Mucosa of gallbladder (tissue), 1 donor: ENCODE measurements at places on chromosomes 6 and 20.
A peak's percentile ranks its signal among the peaks of the same experiment; 100 is the strongest.

DNA sequence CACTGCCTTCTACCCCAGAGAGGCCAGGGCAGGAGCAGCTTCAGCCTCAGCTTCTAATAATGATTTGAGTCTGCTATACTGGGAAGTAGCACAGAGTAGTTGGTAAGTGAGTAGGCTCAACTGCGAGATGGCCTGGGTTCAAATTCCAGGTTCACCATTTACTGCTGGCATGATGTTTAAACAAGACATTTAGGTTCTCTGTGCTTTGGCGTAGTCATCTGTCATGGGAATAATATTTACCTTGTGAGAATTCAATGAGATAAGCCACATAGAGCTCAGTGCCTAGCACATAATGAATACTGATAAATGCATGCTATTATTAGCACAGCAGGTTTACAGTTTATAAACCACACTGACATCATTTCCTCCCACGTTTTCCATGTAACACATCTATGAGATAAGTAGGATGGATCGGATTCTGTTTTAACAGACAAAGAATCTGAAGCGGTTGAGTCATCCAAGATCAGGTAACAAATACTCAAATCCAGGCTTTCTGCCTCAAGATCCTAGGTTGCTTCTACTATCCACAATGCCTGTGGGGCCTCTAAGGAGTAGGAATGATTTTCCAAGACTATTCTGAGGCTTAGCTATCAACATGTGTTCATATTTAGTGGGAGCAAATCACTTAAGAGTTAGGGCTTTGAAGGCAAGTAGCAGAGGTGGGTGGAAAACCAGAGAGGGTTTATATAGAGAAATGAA, 72.9 kb upstream of the DTNBP1 start:
- peak; percentile 44 for DNase-seq

GRCh38 chr6:25883536-25883935, 9.5 kb upstream of the SLC17A3 start:
- DNase-seq: no peak

DNA sequence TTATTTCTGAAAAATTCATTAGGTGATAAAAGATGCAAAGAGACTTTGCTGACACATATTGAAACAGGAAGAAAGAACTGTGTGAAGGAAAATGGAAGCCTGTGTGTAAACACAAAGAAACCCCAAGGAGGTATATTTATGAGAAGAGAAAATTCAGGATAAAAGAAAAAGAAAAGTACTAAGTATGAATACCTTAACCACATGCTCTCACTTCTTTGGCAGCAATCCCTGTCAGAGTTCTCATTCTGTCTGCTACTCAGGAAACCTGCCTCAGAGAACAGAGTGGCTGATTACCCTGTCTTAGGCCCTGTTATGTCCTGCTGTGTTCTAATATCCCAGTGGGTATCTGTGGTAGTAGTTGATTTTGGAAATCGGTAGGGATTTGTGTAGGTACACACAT, 457.9 kb downstream of the TBC1D32 start:
- DNase-seq: no peak

DNA sequence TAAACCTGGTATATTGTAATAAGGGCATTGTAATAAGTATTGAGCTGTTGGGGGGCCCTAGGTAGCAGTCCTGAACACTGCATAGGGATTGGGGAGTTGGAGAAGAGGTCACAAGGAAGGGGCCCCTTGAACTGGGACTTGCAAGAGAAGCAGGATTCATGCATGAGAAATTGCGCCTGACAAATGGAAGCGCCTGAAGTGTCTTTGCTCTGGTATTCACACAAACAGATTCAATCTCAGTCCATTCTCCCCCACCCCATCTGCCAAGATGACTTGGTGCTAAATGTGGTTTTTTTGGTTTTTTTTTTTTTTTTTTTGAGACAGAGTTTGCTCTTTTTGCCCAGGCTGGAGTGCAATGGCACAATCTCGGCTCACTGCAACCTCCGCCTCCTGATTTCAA, 87.1 kb downstream of the CAP2 start:
- no peak for DNase-seq

DNA sequence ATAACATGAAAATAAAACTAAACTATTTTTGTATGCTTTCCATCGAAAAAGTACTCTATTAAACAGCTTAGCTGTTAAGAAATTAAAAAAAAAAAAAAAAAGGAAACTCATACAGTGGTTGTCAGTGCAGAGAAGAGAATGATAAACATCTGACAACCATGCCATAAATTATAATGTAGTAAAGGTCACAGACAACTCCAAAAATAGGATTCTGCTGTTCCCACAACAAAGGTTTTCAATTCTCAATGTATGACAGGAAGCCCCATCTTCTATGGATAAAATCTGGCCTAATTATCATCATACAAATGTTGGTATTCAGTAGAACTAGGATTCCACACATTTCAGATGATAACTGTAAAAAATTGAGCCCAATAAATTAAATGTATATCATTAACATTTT, 5.0 kb downstream of the PLN start:
- DNase-seq: no peak

GRCh38 chr6:127483399-127484055, 24.3 kb upstream of the KIAA0408 start:
- no peak for DNase-seq

GRCh38 chr20:40457404-40457803, 231.6 kb downstream of the MAFB start:
- no peak for DNase-seq

GRCh38 chr6:89197141-89197540, 20.0 kb downstream of the GABRR1 start:
- no peak for DNase-seq

DNA sequence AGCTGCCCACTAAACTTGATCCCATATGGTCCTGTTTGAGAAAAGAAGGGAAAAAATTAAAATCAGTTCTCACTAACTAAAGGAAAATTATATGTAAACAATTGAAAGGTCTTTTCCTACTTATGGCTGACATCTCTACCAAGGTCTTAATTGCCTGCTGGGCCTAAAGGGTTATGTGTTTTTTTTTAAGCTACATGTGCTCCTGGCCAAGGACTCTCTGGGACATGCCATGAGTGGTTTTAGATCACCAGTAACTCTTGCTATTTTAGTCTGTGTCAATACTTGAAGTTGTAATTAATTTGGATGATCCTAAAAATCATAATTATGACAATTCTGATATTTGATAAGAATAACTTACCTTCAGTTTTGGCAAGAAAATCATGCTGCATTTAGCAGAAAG, 35.9 kb upstream of the EYA4 start:
- no peak for DNase-seq

GRCh38 chr6:27188885-27189418, 58.5 kb upstream of the PRSS16 start:
- peak; percentile 65 for DNase-seq

GRCh38 chr6:153129873-153130514, 1.1 kb downstream of the RGS17 start:
- DNase-seq: no peak

DNA sequence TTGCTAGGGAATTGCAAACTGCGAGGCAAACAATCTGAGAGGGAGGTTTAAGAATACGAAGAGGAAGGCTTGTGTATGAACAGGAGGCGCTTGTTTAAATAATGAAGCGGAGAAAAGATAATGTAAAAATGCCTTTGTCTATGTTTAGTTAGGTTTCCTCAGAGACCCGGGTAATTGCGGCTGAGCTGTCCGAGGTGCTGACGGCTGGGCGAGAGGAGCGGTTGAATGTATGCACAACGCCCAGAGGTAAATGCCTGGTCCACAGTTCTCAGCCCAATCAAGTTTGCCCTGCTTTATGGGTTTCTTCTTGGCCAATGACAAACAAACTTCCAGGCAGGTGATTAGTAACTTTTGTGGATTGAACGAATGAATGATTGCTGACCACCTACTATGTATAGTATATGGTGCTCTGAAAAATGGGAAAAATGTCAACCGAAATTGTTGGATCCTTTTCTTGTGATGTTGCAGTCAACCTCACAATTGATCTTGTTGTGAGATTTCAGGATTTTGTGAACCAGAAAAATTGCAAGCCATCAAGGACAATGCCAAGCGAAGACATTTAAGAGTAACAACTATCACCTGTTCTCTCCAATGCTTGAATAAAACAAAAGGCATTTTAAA, 38.3 kb upstream of the SLC32A1 start:
- peak; percentile 64 for DNase-seq

DNA sequence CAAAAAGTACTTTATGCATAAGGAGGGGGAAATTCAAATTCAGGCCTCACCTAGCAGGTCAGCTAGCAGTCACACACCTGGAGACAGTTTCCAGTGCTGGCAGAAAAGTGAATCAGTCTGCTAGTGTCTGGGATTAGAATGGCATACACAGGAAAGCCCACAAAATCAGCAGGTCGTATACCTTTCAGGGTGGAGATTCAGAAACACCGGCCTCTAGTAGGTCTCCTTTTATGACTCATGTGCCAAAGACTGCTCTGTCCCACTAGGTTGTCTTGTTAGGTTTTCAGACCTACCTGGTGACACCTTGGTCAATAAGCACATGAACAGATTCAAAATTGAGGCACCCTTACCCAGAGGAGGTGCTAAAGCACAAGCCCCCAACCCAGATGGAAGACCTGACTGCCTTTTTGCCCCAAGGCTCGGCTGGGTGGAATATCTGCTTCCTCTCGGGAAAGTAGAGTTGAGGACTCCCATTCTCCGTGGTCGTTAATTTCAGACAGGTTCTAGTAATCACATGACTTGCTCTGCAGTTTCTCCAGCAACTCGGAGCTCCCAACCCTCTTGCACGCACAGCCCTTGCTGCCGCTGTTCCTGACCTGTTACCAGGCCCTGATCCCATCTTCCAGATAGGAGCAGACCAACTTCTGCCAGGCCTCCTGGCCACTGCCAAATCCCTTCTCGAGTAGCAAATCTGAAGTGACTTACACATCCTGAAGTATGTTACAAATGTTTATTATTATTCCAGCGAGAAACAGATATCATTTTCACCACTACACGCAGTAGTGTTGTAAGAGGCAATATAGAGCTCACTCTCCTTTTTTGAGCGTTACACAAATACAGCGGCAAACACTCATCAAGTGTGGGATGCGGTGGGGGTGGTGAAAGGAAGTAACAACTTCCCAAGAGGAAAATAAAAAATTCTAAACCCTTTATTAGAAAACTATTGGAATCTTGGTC, 46.6 kb downstream of the AGPAT4 start:
- DNase-seq: no peak

DNA sequence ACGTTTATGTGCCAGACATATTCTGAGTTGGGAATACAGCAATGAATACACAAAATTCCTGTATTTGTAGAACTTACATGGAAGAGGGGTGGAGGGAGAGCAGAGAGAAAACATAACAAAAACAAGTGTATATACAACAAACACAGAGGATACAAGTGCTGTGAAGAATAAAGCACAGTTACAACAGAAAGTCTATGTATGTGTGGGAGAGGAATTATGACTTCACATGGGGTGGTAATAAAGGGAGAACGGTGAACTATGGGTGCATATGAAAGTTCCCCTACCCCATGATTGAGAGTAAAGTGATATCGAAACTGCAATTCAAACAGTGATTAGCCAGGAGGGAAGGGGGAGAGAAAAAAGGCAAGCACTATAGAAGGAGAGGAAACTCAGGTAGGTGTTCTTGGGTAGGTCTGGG, 24.6 kb downstream of the HBS1L start:
- no peak for DNase-seq

- no peak for DNase-seq
These were observed 43.8 kb upstream of the KIF16B start for GRCh38 chr20:16617056-16617455.

- no peak for DNase-seq
These were observed 272.8 kb upstream of the AGPAT4 start for GRCh38 chr6:161546632-161547031.

DNA sequence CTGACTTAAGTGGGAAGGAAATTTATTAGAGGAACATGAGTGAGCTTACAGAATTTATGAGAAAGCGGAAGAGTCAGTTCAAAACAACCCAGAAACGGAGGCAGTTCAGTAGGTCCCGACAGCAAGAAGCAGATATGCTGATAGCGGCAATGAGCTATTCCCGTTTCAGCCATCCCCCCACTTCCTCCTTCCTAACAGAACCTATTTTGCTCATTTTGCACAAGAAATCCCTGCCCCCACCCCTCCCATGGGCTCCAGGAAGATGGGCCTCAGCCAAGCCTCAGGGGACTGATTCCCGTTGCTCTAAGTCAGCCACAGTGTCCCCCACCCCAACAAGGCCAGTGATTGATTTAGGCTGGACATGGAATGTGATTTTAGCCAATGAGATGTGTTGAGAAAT, 157.5 kb downstream of the CEBPB start:
- DNase-seq: peak; percentile 46

DNA sequence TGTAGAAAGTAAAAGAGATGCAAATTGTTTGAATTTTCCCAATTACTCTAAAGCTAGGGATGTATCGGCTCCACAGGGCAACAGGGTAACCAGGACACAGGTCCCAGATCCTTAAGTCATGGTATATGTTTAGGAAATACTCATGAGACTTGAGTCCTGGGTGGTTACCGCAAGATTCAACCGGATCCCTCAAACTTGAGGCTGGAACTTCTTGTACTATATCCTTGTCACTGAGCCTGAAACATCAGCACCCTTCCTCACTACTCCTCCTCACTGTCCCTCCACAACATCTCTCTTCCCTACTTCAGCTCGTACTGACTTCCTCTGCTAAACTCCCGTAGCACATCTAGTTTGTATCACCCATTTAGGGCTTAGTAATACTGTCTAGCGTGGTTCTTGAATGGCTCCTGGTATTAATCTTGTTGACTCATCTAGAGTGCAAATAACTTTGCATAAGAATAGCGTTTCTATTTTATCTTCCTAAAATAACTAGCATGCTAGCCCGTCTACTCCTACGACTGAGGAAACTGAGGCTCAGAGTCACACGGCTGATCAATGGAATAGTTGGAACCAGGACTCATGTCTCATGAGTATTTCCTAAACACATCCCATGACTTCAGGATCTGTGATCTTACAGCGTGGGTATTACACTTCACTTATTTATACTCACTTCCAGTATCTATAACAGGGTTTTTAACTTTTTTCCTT, 72.1 kb downstream of the FILIP1 start:
- DNase-seq: no peak

DNA sequence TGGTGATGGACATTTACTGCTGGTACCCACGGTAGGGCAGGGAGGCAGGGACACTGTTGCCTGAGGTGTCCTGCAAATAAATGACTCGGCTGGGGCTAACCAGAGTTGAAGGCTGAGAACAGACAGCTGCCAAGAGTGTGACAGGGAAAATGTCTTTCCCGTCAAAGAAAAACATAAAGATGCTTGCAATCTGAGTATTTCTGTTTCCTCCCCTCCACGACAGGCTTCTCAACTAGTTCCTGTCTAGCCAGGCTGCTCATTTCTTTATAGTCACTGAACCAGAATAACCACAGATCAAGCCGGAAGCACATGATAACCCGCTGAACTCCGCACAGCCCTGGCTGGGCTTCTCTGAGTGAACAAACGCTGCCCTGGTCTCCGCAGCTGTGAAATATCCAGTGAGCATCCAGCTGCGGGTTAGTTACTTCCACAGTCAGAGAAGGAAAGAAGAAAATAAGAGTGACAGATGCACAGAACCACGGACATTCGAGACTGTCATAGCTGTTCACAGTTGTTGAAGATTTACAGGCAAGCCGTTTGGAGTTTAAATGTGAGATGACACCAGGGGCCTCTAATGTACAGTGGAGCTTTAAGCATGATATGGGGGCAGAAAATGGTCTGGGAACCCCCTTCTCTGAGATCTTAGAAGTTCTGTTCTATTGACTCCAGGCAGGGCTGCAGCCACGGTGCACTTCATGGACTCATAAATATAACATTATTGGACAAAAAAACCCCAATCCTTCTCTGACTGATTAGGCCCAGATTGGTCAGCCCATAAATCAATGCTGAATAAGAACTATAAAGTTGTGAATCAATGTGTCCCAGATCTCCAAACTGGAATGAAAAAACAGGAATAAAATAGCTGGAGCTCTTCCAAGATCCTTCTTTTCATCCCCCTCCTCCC, 299.9 kb upstream of the SUPT3H start:
- DNase-seq: peak; percentile 57
